ENCODE measurements at places on chromosomes 2 and 18.

- no peak for DNase-seq
These were observed 111.3 kb downstream of the PTGR3 start for GRCh38 chr18:75097491-75098225.

DNA sequence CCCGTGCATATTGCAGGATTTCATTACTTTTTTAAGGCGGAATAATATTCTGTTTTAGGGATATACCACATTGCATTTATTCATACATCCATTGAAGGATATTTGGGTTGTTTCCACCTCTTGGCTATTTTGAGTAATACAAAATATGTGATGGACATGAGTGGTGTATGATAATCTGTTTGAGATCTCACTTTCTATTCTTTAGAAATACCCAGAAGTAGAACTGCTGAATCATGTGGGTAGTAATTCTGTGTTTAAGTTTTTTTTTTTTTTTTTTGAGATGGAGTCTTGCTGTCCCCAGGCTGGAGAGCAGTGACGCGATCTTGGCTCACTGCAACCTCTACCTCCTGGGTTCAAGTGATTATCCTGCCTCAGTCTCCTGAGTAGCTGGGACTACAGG lies 201.4 kb downstream of the NYAP2 start:
- DNase-seq, result no peak

DNA sequence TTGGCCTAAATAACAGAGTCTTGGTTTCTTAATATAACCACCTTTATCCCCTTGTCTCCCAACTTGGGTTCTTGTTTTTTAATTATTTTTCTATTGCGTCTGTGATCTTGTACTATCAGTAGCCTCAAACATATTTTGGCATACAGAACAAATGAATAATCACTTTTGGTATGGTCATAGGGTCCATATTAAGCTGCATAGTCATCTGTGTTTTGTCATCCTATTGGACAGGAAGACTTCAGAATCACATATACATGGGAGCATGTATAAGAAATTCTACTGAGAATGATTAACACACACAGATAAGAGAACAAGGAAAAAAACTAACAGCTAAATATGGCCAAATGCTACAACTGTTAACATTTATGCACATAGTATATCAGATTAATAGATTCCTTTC lies 126.0 kb downstream of the MEP1B start:
- no peak for DNase-seq

DNA sequence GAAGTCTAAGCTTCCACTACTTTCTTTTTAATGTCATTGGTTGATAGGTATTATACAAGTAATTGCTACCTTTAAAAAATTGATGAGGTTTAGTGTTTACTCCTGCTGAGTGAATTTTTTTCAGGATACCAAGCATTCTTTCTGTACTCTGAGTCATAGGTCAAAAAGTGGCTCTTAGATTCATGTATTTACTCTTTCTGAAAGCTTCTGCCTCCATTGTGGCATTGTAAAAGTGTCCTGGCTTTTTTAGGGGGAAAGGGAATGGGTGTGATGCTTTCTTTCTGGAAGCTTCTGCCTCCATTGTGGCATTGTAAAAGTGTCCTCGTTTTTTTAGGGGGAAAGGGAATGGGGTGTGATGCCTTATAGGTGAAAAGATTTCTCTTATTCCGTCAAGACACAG lies 286.5 kb downstream of the LPIN1 start:
- DNase-seq, result no peak

DNA sequence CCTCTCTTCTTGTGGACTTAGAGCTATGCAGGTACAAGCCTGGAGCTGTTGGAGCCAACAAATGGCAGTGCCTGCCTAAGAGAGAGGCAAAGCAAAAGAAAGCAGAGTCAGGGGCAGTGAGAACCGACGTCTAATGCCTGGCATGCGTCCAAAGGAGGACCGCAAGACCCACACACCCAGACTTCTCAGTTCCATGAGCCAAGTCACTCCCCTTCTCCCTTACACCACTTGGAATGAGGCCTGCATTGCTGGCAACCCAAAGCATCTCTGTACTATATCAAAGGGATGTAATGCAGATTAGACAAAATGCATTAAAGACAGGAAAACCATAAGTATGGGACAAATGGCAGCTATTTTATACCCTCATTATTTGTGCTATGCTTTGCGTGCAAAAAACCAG lies 49.9 kb upstream of the RNU4ATAC start:
- no peak for DNase-seq

DNA sequence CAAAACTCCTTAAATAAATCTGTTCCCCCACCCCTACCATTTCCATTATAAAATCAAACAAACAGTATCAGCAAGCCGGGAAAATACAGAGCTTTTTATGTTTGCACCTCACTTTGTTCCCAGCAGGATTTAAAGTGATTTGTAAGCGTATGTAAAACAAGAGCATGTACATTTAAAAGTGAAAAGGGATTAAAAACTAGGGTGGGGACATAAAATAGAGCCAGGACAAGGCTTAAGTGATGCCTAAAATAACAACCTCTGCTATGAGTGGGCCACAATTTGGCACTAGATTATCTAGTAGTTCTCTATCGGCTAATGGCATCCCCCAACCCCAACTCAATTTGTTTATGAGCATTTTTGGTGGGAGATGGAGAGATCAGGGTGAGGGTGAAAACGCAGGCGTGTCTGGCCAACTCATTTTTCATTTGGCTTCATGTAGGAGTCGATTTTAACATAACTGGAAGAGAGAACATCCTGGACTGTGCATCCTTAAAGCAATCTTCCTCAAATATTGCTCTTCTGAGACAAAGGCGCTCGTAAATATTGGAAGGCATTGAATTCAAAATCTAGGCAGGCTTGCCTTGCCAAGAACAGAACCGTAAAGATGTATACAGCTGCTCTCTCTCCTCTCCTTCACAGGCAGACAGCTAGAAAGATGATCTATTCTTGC lies 34.5 kb upstream of the TSPYL6 start:
- no peak for DNase-seq

All from stimulated activated CD4-positive, alpha-beta T cell treated with anti-CD3 and anti-CD28 coated beads, Interleukin-4, amount 100 ng/mL, for 24 hours (primary cell).